ENCODE measurements at places on chromosomes 11 and 22.

GRCh38 chr22:47798229-47798628 lies 1035.8 kb downstream of the TBC1D22A start:
- no peak for DNase-seq

GRCh38 chr11:11731311-11732083 lies 109.7 kb upstream of the GALNT18 start:
- DNase-seq, result no peak

- no peak for DNase-seq
Measured at GRCh38 chr11:73019449-73019848, 122.7 kb downstream of the FCHSD2 start.

- no peak for DNase-seq
Measured at GRCh38 chr11:13284776-13285588, 7.4 kb downstream of the BMAL1 start.

- no peak for DNase-seq
Measured at GRCh38 chr11:69511358-69512055, 30.0 kb downstream of the LINC01488 start.

DNA sequence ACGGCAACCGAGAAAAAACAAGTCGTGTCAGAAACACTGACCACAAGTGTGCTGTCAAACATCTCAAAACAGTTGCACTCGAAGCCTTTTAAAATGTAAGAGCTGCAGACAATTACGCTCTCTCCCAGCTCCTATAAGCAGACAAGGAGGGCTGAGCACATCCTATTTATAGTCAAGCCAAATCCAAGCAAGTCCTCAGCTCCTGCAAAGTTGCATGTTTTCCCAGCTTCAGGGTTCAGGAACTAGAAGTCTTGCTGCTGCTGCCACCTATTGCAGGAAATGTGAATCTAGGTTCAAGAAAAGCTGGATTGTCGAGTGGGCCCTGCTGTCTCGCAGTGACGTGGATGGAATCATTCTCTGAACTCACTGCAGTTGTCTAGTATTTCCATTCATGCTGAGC lies 15.5 kb downstream of the EFCAB6 start:
- DNase-seq, result no peak

GRCh38 chr22:27533105-27533745 lies 268.3 kb downstream of the MN1 start:
- DNase-seq, result no peak

GRCh38 chr11:111729071-111729830 lies 36.9 kb downstream of the PPP2R1B start:
- no peak for DNase-seq

DNA sequence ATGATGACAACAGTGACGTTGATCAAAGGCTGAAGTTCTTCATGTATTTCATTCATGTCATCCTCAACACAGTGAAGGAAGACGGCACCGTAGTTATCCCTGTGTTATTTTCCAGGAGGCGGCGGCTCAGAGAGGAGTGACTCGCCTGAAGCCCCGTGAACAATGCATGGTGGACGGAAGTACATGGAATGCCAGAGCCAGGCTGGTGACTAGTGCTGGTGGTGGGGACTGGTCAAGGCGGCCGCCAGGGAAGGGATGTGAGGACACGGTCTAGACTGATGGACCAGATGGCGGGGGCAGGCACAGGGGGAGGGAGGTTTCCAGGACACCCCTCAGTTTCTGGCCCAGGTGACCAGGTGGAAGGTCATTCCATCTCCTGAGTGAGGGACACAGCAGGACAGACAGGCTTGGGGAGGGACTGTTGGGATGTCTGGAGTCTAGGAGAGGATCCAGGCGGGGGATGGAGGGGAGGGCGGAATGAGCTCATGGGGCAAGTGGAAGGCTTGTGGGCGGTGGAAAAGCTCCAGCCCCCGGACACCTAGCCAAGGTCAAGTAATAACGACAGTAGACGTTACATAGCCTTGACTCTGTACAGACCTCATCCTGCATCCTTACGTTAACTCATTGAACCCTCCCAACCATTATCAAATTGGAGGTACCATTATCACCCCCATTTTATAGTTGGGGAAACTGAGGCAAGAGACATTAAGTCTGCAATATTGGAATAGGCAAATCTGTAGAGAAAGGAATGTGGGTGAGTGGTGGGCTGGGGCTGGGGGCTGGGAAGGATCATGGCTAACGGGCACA lies 16.0 kb upstream of the PICK1 start:
- DNase-seq, result no peak

GRCh38 chr11:1556278-1556902 lies 15.7 kb downstream of the DUSP8 start:
- DNase-seq, result no peak
